H1 (cell line): ENCODE measurements at places on chromosomes 16 and 17.

GRCh38 chr17:51423421-51424160 lies 163.2 kb downstream of the UTP18 start:
- no peak for DNase-seq

GRCh38 chr16:12054396-12054795 lies 77.9 kb downstream of the SNX29 start:
- DNase-seq: no peak

DNA sequence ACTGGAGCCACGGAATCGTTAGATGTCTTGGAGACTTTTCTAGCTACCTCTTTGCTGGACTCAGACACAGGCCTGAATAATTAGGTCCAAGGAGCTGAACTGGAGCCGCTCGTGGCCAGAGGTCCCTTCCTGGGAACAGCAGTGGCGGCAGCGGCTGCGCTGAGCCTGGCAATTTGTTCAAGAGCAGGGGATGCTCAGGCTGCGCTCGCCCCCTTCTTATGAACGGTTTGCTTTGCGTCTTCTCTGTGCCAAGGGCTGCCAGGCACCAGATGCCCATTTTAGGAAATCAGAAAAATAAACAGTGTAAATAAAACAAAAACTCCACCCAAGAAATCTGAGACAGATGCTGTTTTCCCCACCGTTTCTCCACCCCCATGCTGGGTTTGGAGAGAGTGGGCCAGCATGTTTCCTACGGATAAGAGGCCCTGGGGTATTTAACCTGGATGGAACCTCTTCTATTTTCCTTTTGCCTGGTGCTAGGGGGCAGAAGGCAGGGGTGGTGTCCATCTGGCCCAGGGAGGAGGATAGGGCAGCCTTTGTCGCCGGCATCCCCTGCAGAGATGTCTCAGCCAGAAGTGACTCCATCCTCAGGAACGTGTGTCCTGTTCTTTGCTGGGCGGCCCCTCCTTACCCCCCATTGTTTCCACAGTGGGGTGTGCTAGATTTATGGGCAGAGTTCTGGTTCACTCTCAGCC lies 163.4 kb downstream of the SEC14L1 start:
- DNase-seq: no peak

DNA sequence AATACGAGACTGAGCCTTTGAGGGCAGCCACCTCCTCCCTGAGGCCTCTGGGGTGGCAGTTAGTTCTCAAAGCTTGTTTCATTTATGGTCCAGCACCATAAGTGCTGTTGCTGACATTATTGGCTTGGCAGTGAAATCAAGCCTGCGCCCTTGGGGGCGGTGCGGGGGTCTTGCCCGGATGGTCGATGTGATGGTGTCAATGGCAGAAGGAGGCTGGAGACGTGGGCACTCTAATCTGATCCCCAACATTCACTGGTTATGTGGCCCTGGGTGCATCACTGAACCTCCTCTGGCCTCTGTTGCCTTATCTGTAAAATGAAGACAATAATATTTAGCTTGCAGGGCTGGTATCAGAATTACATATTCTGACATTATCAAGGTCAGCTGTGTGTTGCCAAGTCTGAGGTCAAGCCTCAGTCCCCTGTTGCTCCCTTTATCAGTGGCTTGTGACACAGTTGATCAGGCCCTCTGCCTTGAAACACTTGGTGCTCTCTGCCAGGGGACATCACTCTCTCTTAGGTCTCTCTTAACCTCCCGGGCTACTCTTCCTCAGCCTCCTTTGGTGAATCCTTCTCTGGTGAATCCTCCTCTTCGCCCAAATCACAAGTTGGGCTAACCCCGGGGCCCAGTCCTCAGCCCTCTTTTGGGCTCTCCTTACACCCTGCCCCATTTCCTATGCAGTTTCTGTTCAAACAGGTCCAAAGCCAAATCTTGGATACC lies 11.8 kb upstream of the TMEM220 start:
- DNase-seq: no peak

DNA sequence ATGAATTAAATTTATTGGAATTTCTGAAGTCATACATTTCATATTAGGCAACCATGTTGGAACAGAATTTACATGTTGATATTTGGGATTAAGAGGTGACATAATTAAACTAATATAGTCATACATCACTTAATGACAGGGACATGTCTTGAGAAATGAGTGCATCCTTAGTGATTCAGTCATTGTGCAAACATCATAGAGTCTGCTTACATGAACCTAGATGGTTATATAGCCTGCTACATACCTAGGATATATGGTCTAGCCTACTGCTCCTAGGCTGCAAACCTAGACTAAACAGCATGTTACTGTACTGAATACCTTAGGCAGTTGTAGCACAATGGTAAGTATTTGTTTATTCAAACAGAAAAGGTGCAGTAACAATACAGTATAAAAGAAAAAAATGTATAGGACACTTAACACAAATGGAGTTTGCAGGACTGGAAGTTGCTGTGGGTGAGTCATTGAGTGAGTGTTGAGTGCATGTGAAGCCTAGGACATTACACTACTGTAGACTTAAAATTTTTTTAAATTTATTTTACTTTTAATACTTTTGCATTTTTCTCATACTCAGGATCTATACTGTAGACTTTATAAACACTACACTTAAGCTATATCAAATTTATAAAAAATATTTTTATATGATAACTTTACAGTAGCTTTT lies 85.6 kb downstream of the OMG start:
- DNase-seq: no peak

- DNase-seq: no peak
These were observed 13.6 kb downstream of the KATNB1 start for GRCh38 chr16:57749101-57749692.

GRCh38 chr16:554640-555365 lies 5.4 kb upstream of the PRR35 start:
- DNase-seq: no peak

GRCh38 chr17:46851029-46851741 lies at the start of gene WNT9B:
Gene WNT9B, plus strand, starts transcription at chr17:46851583. Its CDS starts 56 bp downstream, at chr17:46851639.
- DNase-seq: peak; percentile 83

- DNase-seq: no peak
These were observed 186.3 kb downstream of the CPPED1 start for GRCh38 chr16:12617401-12617819.

- peak; percentile 78 for DNase-seq
These were observed 493 bp downstream of the PLSCR3 start for GRCh38 chr17:7393613-7394451.

DNA sequence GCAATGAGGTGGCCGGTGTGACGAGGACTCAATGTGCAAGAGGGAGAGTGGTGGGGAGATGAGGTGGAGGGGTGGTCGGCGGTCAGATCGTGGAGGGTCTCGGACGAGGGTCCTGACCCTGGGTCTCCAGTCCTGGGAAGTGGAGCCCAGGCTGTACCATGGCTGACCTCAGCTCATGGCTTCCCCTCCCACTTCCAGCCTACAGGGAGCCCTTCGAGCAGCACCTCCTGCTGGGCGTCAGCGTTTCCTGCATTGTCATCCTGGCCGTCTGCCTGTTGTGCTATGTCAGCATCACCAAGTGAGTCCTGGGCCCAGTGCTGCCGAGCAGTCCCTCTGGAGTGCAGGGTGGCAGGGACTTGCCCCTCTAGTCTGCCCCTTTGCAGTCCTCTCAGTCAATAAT lies 41.8 kb downstream of the IL4R start:
- peak; percentile 41 for DNase-seq

DNA sequence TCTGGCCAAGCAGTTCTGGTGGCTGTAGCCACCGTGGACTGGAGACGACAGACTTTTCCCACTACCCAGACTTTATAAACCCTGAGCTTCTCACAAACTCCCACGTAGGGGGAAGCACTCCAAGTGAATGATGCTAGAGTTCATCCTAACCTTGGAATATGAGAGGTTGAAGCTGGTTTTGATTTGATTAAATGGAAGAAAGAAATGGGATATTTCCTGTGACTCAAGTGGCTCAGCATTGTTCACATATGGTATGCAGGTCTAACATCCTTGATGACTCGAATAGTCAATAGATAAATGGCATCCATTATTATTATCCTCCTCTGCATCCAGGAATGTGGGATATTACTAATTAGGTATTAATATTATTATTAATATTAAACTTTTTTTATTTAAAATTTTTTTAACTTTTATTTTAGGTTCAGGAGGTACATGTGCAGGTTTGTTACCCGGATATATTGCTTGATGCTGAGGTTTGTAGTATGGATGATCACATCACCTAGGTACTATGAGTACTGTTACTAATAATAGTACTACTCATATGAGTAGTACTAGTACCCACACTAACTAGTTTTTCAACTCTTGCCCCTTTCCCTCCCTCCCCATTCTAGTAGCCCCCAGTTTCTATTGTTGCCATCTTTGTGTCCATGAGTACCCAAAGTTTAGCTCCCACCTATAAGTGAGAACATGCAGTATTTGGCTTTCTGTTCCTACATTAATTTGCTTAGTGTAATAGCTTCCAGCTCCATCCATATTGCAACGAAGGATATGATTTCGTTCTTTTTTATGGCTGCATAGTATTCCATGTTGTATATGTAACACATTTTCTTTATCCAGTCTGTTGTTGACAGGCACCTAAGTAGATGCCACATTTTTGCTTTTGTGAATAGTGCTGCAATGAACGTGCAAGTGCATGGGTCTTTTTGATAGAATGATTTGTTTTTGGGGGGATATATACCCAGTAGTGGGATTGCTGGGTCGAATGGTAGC lies 22.9 kb downstream of the PIK3R6 start:
- DNase-seq: no peak
